ENCODE measurements at places on chromosomes 16 and 17. TPM values are rescaled to one million over a fixed set of nuclear protein-coding genes. Genes with fewer than 3 reads are reported as not detected.

APOBR gene
- total RNA-seq = not detected

GRCh38 chr16:31471875-31472708, at the start of gene TGFB1I1:
TGFB1I1 (plus strand) TSS chr16:31472152; CDS start chr16:31472189, 37 bp downstream.
- peak within 1 kb of the TSS; percentile 70 for H3K27ac ChIP-seq
- peaks cover 29% of the 10 kb centered on the region for H3K36me3 ChIP-seq
- H3K27me3 ChIP-seq = no peaks in the 10 kb centered on the region
- H3K4me1 ChIP-seq = 0 out of 2 replicates have a peak, but pooled peaks cover 2% of the 10 kb centered on the region

GRCh38 chr17:46151762-46152161, 41.5 kb downstream of the KANSL1 start:
- no peak overlapping the region for H3K27ac ChIP-seq
- H3K4me1 ChIP-seq = peaks cover 10% of the 10 kb centered on the region
- no peak for DNase-seq

DNA sequence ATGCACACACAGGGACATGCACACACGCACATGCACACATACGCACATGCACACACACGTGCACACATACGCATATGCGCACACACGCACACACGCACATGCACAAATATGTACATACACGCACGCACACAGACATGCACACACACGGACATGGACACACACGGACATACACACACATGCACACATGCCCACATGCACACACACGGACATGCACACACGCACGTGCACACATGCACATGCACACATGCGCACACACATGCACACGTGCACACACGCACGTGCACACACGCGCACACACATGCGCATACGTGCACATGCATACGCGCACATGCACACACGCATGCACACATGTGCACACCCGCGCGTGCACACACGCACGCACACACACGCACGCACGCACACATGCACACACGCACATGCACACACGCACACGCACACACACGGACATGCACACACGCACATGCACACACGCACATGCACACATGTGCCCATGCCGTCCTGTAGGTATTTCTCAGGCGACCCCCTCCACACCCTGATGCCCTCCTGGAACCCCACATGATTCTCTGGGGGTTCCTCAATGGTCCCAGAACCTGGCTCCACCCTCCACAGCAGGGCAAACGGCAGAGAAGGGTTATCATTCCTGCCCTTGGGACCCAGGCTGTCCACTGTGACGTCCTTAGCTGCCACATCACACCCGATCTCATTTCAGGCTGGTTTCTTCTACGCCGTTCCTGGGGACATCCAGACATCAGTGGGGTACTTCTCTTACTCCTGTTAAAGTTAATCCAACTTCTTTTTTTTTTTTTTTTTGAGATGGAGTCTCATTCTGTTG, 9.6 kb upstream of the RBFOX3 start:
- H3K36me3 ChIP-seq = no peaks in the 10 kb centered on the region
- no peak for DNase-seq
- no peaks in the 10 kb centered on the region for H3K4me1 ChIP-seq
- peaks cover 48% of the 10 kb centered on the region for H3K27me3 ChIP-seq

DNA sequence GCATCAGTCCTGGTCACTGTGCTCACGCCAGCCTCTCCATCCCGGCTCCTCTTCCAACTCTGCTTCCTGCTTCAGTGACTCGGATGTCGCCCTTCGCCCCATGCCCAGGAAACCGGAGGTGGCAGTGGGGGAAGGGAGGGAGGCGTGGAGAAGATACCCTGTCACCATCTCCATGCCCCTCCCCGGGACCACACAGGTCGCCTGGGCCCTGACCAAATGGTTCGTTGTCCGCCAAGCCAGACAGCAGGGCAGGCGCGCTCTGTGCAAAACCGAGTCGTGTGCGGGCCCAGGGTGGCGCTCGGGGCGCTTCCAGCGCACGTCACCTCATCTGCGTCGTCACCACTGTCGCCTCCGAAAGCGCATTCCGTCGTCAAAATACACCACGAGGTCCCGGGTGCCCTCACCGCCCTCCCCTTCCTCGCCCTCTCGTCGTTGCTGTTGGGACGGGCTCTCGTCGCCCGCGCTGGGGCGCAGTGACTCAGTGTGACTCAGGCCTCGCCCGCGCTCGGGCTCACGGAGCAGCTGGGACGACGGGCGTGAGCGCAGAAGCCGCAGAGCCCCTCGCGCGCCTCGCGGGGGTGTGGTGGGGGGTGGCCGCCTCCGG, 39.2 kb downstream of the ZNF778 start:
- no peak overlapping the region for H3K27ac ChIP-seq
- H3K36me3 ChIP-seq = no peaks in the 10 kb centered on the region
- H3K4me3 ChIP-seq = no peak overlapping the region
- no peaks in the 10 kb centered on the region for H3K4me1 ChIP-seq

DNA sequence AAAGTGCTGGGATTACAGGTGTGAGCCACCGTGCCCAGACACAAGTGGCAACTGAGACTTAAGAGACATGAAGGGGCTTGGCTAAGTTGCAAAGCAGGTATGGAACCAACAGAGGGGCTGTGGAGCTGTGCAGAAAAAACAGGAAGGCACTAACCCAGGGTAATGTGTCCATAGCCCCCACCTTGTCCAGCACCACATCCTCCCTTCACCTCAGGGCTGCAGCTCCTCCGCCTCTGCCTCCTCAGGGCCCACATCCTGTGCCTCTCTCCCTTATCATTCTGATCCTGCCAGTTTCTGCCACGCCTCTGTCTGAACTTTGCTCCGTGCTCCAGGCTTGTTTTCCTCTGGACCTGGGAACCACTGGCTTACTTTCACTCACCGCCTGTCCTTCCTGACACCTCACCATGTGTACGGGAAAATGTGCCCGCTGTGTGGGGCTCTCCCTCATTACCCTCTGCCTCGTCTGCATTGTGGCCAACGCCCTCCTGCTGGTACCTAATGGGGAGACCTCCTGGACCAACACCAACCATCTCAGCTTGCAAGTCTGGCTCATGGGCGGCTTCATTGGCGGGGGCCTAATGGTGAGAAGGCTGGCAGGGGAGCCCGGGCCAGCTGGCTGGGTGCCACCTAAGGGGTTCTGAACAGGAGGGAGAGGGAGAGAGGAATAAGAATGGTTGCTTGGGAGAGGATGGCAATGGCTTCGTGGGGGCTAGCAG, at the start of gene TM4SF5:
Gene TM4SF5, plus strand, starts transcription at position 368 of the 716 bp plus-strand sequence. Its CDS starts 37 bp downstream, at position 405.
- no peak within 1 kb of the TSS for H3K27ac ChIP-seq
- no peak within 1 kb of the TSS for H3K4me3 ChIP-seq

SOX15 gene
- total RNA-seq = 0.10 TPM

DNA sequence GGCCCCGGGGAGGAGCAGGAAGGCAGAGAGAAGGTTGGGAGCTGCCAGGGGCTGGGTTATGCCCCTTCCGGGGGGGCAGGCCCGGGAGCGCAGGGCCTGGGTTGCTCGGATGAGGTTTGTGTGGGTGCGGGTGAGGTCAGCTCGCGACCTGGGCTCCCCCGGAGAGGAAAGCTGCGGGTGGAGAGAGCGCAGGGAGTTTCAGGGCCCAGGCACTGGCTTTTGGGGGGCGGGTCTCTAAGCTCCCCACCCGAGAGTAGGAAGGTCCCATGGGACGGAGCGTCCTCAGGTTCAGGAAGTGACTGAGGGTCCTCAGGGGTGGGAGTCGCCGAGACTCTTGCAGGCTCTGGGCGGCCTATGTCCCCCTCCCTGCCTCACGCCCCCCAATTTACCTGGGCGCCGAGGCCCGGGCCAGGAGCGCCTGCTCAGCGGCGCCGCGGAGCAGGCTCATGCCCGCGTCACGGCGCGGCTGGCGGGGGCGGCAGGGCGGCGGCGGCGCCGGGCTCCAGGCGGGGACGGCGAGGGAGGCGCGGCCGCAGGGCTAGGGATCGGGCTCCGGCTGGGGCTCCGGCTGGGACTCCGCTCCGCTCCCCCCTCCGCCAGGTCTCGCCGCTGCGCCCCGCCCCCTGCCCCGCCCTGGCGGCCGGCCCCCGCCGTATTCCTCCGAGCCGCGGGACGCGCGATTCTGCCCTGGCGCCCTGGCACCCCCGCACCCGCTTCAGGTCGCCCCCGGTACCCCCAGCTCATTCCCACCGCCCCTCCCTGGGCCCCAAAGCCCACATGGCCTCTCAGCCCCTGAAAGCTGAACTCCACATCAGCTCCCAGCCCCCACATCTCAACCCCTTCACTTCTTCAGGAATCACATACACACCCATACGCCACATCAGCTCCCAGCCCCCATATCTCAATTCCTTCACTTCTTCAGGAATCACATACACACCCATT, at the start of gene DOK4:
Gene DOK4, minus strand, starts transcription at position 578 of the 942 bp plus-strand sequence. CDS start 6,986 bp downstream, outside the sequence.
- no peaks in the 10 kb centered on the region for H3K4me1 ChIP-seq
- H3K27ac ChIP-seq = no peak within 1 kb of the TSS
- peak within 1 kb of the TSS; percentile 81 for H3K4me3 ChIP-seq
- H3K27me3 ChIP-seq = peaks cover 11% of the 10 kb centered on the region
- no peaks in the 10 kb centered on the region for H3K36me3 ChIP-seq
- peak; percentile 86 for DNase-seq

TBC1D3E gene
- total RNA-seq = not detected

DNA sequence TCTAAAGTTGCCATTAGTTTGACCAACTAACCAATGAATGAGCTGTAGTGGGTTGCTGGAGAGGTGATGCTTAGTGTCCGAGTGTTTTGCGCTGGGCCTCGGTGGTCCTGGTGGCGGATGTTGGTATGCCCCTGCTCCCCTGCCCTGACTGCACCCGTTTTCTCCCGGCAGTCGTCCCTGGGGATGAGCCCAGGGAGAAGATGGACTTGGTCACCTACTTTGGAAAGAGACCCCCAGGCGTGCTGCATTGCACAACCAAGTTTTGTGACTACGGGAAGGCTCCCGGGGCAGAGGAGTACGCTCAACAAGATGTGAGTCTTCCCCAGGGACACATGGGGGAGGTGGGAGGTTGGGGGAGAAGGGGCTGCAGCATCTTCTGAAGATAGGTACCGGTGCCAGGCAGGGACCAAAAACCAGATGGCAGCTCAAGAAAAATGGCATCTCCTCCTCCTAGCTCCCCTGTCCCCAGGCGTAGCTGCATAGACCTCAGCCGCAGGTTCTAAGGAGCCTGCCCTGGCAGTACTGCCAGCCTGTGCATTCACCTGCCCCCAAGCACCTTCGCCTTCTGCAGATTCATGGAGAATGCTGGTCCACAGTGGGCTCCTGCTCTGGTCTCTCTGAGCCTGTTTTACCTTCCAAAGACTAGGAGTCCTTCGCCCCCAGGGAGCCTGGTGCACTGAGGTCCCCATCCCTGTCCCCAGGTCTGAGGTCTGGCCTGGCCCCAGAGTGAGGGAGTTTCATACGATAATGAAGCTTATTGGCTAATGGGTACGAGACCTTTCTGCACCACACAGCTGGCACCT, 5.3 kb downstream of the CNP start:
- H3K27me3 ChIP-seq = no peaks in the 10 kb centered on the region
- H3K4me3 ChIP-seq = no peak overlapping the region
- DNase-seq = no peak
- H3K36me3 ChIP-seq = peaks cover 66% of the 10 kb centered on the region
- peaks cover 32% of the 10 kb centered on the region for H3K4me1 ChIP-seq
- H3K27ac ChIP-seq = peak overlapping the region; percentile 17

AOC3 gene
- 0.34 TPM for total RNA-seq

DNA sequence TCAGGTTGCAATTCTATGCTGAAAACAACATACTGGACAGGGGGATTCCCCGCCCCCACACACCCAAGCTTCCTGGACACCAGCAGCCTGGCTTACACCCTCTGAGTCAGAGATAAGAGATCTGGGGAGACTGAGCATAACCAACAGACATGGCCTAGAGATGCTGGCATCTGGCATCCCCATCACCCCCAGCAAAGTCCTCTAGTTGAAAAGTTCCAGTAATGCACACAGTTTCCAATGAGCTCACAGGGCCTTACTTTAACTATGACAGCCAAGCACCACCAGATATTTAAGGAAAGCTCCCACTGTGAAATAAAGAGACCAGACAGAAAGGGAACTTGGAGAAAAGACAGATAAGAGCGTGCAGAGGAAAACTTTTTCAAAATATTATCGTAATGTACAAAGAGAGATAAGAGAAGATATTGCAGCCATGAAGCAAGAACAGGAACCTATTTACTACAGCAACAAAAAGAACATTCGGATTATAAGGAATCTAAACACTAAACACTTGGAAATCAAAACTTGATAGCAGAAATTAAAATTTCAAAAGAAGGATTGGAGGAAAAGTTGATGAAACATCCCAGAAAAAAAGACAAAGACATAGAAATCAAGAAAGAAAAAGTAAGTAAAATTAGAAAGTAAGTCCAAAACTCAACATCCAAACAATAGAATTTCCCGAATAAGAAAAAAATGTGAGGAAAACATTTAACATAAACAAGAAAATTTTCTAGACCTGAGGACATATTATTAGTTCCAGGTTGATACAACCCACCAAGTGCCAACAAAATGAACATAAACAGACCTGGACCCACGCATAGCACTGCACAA, 17.2 kb upstream of the ALOX15 start:
- no peaks in the 10 kb centered on the region for H3K27me3 ChIP-seq
- no peak overlapping the region for H3K27ac ChIP-seq
- H3K4me1 ChIP-seq = no peaks in the 10 kb centered on the region
- no peaks in the 10 kb centered on the region for H3K36me3 ChIP-seq

DNA sequence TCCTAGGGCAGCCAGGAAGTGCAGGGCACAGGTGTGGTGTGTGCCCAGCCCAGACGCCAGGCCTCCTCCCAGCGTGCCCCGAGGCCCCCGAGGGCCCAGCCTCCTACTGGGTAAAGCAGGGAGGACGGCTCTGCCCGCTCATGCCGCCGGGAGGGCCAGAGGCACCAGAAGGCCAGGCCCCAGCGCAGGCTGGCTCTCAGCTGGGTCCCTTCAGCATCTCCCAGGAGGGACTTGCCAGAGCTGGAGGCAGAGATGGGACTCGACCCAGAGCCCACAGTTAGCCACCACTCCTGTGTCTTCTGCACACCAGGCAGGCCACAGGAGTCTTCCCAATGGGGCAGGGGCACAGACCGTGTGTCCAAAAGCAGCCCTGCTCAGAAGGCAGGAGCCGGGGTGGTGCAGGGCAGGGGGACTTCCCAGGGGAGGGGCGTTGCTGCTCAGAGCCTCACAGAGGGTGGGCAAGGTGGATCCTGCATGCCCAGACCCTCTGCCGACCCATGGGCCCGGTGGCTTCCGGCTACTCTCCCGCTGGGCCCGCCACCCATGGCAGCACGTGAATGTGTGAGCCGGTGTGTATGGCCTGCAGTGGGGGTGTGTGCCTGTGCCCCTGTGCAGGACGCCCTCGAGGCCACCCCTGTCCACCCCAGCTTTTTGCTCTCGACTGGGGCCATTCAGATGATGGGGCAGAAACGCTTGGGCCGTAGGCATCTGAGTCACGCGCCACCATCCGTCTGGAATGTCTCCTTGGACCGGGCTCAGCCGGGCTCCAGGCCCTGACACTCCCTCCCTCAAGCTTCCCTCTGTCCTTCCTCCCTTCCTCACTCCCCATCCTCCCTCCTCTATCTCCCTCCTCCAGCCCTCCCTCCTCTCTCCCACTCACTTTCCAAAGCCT, 5.7 kb upstream of the ZNF469 start:
- no peak overlapping the region for H3K27ac ChIP-seq
- no peaks in the 10 kb centered on the region for H3K36me3 ChIP-seq
- H3K4me1 ChIP-seq = no peaks in the 10 kb centered on the region
- no peak overlapping the region for H3K4me3 ChIP-seq
- no peak for DNase-seq
- H3K27me3 ChIP-seq = no peaks in the 10 kb centered on the region

- H3K4me3 ChIP-seq = no peak overlapping the region
- H3K27me3 ChIP-seq = no peaks in the 10 kb centered on the region
- H3K36me3 ChIP-seq = peaks cover 65% of the 10 kb centered on the region
Measured at GRCh38 chr17:47652570-47652969, 2.9 kb downstream of the KPNB1 start.

- no peak overlapping the region for H3K4me3 ChIP-seq
- H3K27me3 ChIP-seq = no peaks in the 10 kb centered on the region
- no peaks in the 10 kb centered on the region for H3K36me3 ChIP-seq
- no peaks in the 10 kb centered on the region for H3K4me1 ChIP-seq
Measured at GRCh38 chr17:13776027-13776551, 174.4 kb upstream of the HS3ST3A1 start.

GGA2 gene
- 80.4 TPM for total RNA-seq
